ENCODE measurements at places on chromosomes 2 and 18.
A peak's percentile ranks its signal among the peaks of the same experiment; 100 is the strongest.

DNA sequence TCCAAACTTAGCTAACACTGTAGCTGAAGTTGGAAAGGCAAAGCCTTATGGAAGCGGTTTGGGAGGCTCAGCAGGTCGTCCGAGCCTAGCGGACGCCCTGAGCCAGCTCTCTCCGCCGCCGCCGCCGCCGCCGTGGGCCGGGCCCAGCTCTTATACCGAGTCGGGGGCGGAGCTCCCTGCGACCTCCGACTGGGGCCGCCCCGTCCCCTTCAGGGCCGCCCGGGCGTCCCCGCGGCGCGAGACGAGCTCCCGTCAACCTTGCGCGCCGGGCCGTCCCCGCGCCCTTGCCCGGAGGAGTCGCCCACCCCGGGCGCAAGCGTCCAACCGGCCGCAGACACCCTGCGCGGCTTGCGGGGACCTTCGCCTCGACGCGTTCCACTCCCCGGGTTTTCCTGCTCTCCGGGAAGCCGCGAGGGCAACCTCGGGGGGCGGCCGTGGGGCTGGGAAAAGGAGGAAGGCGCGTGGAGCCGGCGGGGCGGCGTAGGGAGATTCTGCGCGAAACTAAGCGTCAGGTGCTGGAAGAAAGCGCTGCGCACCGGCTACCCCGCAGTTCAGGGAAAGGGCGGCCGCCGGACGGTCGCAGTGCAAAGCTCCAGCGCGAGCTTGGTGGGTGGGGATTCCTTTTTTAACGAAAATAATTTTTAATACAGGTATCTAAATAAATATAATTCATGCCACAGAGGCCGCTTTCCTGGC, at the start of gene SLC40A1:
TSS of gene SLC40A1 (minus strand) at position 129 of the 696 bp plus-strand sequence. CDS start 326 bp downstream, outside the sequence.
- peak; percentile 48 for DNase-seq

GRCh38 chr2:227154986-227155774, 8.8 kb downstream of the COL4A4 start:
- DNase-seq = no peak

DNA sequence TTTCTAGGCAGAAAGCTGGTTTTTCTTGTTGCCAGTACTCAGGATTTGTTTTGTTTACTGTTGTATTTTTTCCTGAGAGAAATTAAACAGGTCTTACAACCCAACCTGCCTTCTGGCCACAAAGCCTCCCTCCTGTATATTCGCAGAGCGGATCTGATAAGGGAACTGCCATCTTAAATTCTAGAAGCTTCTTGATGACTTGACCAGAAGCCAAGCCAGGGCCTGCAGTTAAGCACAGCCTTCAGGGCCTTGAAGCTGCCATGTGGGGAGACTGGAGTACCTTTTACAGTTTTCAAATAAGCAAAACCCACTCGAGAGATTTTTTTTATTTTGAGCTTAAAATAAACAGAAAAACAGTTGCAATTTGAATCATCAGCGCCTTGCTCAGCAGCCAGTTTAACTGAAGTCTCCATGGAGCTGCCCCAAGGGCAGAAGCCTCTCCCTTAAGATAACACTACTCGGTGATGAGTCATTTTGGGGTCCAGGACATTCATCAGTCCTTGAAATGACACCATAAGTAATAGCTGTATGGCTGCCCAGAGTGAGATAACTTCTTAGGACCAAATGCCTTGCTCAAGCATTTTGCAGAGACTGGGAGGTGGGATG, 51.5 kb upstream of the PHLPP1 start:
- no peak for DNase-seq

DNA sequence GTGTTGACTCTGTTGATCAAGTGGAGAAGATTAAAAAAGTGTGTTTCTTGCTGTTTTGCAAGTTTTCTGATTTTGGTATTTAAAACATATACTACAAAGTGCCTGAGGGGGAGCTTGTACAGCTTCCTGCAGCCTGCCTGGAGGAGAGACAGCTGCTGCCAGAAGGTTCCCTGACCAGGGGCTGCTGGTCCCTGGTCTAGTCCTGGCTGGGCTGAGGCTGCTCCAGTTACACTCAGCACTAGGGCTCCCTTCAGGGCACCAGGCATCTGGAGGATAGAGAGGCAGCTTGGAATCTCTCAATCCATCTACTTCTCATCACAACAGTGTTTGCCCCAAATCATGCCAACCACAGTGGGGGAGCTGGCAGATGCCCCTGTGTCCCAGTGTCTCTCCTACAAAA, 4.8 kb downstream of the MC2R start:
- DNase-seq = no peak

DNA sequence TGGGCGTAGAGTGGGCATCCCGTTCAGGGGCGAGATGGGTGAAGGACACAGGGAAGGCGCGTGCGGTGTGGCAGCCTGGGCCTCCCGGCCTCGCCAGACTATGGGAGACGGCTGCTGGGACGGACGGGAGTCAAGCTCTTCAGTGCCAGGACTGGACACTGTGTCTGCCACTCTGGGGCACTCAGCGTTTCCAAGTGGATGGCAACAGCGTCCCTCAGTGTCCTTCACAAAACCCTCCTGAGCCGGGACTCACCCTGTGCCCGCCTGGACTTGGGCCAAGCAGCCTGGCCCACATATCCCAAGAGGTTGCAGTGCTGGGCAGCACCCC, 16.3 kb upstream of the BOK start:
- no peak for DNase-seq

GRCh38 chr2:158664987-158665386, 130.1 kb upstream of the DAPL1 start:
- DNase-seq = no peak

GRCh38 chr2:9908639-9909038, 42.9 kb upstream of the GRHL1 start:
- no peak for DNase-seq

GRCh38 chr2:105445976-105446375, 47.1 kb upstream of the FHL2 start:
- no peak for DNase-seq

GRCh38 chr2:33425586-33426031, 50.8 kb upstream of the RASGRP3 start:
- DNase-seq = no peak

- DNase-seq = no peak
These were observed 199.2 kb downstream of the TFCP2L1 start for GRCh38 chr2:121085801-121086200.

DNA sequence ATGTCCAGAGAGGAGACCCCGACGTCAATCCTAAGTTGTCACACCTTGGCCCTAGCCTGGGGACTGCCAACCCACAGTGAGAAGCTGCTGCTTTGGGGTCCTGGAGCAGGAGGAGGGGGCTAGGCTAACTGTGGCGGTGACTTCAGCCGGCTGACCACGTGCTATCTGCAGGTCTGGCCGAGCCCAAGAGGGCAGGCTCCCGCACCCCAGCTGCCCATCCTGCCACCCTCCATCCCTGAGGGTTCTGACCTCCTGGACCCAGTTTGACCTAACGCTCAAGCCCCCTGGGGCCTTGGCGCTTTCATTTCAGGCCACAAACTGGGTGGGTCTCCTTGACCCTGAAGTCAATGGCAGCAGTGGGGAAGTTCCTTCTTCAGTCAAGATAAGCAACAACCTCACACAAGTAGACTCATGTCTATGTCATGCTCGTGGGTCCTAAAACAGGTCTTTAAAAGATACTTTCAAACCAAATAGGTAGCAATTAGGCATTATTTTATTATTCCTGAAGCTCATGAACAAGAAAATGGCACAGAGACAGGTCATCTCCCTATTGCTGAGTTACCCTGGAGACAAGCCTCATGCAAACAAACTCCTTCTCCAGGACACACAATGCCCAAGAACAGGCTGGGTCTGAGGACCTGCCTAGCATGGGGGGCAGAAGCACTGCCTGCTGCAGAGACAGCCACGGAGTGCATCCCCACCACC, 2.3 kb downstream of the HES6 start:
- DNase-seq = no peak

GRCh38 chr2:25161055-25161781, 7.2 kb downstream of the POMC start:
- peak; percentile 87 for DNase-seq

GRCh38 chr2:127134235-127134634, 27.3 kb upstream of the BIN1 start:
- no peak for DNase-seq

GRCh38 chr2:108905906-108906305, 83.1 kb downstream of the EDAR start:
- no peak for DNase-seq

- no peak for DNase-seq
These were observed 2.3 kb downstream of the ASB3 start for GRCh38 chr2:53784436-53784835.

GRCh38 chr2:210442457-210442856, 34.1 kb downstream of the LANCL1 start:
- no peak for DNase-seq

DNA sequence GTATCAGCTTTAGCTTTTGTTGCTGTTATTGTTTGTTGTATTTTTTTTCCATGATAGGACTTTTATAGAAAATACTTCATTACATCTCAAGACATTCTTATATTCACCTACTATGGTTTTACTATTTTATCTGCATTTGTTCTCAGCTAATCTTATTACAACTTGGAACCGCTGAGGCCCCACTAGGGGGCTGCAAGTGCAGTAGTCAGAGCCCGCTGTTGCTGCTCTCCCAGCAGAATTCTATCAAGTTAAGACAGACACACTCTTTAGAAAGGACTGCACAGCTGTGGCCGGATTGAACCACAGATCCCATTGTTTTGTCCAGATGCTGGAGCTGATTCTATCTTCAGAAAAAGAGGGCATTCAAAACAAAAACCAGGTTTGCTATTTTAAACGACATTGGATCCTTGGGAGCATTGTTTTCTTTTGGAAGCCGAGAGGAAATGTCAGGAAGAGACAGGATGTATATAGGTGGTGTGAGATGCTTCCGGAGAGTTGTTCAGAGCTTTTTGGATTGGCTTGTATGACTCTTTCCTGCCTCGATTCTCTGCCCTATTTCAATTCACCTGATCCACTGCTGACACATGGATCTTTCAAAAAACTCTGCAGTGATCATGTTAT, 105.7 kb upstream of the GAREM1 start:
- no peak for DNase-seq

- DNase-seq = no peak
These were observed 283.6 kb downstream of the CYP26B1 start for GRCh38 chr2:71864085-71864484.

DNA sequence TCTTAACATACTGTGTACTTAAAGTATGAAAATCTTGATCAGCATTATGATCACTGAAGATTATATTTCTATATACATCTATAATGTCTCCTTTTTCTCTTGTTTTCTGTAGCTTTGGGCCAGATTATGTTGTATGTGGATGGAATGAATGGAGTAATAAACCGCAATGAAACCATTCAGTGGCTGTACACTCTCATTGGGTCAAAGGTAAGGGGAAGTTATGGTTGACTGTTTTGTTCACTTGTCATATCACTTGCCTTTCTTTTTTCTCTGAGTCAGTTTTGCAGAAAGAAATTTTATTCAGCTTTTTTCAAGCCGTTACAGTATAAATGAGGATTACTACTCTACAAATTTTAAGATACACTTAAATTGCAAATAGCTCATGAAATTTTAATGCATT, 252.5 kb downstream of the TPGS2 start:
- DNase-seq = no peak

- no peak for DNase-seq
These were observed 1.6 kb downstream of the TYMS start for GRCh38 chr18:658947-659533.

DNA sequence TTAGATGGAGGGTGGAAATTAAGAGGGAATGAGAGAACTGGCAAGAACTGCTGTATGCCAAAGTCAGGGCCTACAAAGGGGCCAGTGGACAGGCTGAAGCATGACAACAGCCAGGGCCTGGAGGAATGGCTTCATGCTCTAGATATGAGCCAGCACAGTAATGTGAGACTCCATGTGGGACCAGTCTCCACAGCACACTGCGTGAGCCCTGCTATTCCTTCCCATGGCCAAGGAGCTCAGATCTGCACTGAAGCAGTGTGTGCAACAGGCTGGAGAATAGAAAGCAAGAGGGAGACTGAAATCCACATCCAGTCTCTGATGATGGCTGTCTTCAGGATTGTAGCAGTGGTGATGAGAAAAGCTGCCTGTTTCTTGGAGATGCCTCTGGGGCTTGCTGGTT, 162.8 kb downstream of the TPGS2 start:
- no peak for DNase-seq

Measured in CD4-positive, alpha-beta T cell treated with Interleukin-4 for 1 hour (primary cell).